ENCODE measurements at places on chromosomes 2 and 18. TPM values are rescaled to one million over a fixed set of nuclear protein-coding genes. Genes with fewer than 3 reads are reported as not detected.

The B3GNT2 gene
- 22.3 TPM for total RNA-seq

The UGT1A4 gene
- 1.1 TPM for total RNA-seq

DNA sequence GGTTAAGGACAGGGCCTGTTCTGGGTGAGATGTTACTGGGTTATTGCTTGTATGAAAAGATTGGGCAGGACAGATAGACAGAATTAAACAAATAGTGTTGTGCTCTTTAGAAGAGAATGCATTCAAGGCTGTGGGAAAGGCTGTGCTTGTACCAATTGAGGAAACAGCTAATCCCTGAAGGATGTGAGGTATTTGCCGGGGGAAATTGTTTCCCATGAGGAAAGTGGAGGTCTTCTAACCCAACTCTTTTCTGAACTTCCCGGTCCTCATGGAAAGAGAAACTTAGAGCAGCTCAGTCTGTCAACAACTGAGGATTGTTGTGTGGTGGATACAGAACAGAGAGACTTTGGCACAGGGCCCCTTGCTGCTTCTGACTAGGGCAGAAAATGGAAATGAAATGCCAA, 9.5 kb downstream of the SLC1A4 start:
- peaks cover 15% of the 10 kb centered on the region for H3K4me1 ChIP-seq
- no peaks in the 10 kb centered on the region for H3K27me3 ChIP-seq
- no peak overlapping the region for H3K4me3 ChIP-seq
- DNase-seq, result no peak
- H3K36me3 ChIP-seq, result no peaks in the 10 kb centered on the region

GRCh38 chr2:9752441-9753275, 90.6 kb upstream of the TAF1B start:
- no peaks in the 10 kb centered on the region for H3K36me3 ChIP-seq
- DNase-seq, result no peak
- peaks cover 53% of the 10 kb centered on the region for H3K4me1 ChIP-seq
- peaks cover 13% of the 10 kb centered on the region for H3K27me3 ChIP-seq
- H3K27ac ChIP-seq, result peak overlapping the region; percentile 96
